Stimulated activated CD4-positive, alpha-beta T cell treated with anti-CD3 and anti-CD28 coated beads, Interleukin-1b, Interleukin-23, amount 100 ng/mL, for 1 hour (primary cell): ENCODE measurements at places on chromosomes 12 and 14.

GRCh38 chr14:55848964-55849363, 269.0 kb downstream of the KTN1 start:
- no peak for DNase-seq

- no peak for DNase-seq
Observed at GRCh38 chr14:50122291-50122690, 5.9 kb upstream of the VCPKMT start.

DNA sequence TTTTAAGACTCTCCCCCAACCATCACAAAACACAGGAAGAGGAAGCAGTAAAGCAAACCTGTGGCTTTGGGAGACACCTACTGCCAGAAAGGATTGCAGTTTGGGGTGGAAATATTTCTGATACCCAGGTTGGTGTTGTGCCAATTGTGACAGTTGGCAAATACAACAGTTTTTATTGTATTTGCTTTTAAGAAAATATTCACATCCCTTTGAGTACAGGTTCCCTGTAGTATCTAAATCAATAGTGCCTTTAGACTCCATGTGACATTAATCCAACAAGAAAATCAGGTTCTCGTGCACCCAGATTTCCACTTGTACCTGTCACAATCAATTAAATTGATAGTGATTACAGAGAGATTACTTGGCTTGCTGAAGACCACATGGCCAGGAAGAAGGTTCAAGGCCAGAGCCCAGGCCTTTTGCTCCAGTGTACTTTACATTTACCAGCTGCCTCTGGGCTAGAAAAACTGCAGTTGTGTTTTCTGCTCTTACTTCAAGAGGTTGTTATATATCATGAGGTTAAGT, 361.2 kb downstream of the ATP23 start:
- DNase-seq, result no peak

DNA sequence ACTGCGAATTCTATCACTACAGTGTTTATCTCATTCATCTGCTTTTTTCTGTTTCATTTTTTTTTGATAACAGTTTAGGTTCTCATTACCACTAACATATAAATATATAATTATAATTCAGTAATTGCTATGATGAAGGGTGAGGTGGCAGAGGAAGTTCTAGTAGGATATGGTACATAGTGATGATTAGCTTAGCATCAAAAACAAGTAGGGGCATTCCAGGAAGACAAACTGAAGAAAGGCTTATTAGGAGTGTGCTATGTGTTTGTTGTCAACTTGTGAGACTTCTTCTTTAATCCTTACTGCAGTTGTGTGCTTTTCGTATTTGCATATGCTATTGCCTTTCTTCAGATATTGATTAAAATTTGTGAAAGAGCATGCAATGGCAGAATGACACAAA, 20.6 kb downstream of the FUT8 start:
- no peak for DNase-seq

GRCh38 chr12:110679201-110679600, 9.7 kb downstream of the HVCN1 start:
- no peak for DNase-seq

GRCh38 chr12:52204931-52205505, 13.2 kb upstream of the KRT80 start:
- DNase-seq, result no peak

GRCh38 chr14:102239231-102239630, 65.7 kb downstream of the MOK start:
- DNase-seq, result no peak

DNA sequence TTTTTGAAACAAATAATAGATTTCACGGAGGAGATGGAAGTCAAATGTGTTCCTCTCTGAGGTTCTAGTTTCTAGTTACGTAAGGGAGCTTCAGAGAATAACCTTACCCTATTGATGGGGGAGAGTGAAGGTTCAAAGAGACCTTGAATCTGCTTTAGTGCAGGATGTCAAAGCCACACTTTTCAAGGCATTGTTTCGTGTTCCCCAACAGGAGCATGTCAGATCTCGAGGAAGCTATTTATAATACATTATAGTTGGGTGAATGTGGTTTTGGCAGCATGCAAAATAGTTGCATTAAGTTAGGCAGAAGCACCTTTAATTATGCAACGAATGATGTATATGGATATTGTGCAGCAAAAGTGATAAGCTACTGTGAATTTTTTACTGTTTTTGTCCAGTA, 614.9 kb downstream of the SLC16A7 start:
- no peak for DNase-seq

- DNase-seq, result no peak
Observed at GRCh38 chr14:100222224-100223093, 16.5 kb upstream of the YY1 start.

GRCh38 chr14:70646705-70647104, 5.0 kb downstream of the TTC9 start:
- DNase-seq, result no peak

DNA sequence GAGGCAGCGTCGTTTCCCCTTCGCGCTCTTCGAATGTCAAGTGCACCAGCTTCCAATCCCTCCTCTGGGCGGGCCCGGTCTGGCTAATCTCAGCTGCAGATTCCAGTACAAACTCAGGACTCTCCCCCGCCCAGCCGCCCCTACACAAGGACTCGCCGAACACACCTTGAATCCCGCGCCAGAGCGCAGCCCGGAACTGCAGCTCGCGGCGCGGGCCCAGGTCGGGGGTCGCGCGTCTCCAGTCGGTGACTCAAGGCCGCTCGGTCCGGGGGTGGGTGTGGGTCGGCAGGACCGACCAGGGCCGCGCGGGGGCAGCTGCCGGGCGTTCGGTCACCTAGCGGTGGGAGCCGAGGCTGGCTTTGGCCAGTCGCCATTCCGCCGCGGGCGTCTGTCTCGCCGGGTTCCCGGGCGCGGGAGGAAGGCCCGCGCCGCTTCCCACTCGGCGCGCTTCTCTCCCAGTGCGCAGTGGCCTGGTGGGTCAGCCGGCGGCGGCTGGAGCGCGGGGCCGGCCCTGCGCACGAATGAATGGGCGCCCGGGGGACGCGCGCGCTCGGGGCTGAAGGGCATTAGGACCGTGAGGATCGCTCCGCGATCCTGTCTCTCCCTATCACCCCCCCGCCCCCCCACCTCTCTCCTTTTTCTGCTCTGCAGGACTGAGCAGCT, at the start of gene GALNT16:
Gene GALNT16, plus strand, starts transcription at position 632 of the 663 bp plus-strand sequence. CDS start 133 bp downstream, outside the sequence.
- DNase-seq, result no peak

DNA sequence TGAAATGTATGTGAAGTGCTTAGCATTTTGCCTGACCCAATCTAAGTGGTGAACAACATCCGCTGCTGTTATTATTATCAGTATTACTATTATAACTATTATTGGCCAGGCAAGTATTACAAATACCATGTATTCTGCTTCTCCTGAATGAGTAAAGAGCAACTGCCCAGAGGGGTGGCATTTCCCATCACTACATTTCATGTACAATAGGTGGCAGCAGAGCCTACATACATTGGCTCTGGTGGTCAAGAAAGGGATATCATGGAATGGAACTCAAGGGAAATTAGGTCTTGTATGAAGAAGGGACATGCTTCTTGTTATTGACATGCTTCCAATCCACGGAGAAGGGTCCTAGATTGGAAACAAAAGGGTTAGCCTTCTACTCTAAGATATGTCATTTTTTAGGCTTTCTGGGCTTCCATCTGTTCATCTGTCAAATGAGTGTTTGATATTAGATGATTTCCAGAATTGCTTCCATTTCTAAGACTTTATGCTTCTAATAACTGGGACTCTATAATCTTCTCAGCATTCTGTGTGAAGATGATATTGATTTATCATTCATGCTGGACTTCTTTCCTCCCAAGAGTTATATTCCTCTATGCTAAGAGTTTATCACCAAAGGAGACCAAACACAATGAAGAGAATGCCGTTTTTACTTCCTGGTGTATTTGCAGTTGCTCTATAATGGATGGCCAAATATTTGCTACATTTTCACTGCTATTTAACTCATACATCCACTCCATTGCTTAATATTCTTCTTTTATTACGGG, 239.1 kb downstream of the SSPN start:
- no peak for DNase-seq

- no peak for DNase-seq
Observed at GRCh38 chr12:20492251-20492760, 124.0 kb downstream of the PDE3A start.

GRCh38 chr12:123064885-123065619, 84.6 kb downstream of the ARL6IP4 start:
- DNase-seq, result no peak

DNA sequence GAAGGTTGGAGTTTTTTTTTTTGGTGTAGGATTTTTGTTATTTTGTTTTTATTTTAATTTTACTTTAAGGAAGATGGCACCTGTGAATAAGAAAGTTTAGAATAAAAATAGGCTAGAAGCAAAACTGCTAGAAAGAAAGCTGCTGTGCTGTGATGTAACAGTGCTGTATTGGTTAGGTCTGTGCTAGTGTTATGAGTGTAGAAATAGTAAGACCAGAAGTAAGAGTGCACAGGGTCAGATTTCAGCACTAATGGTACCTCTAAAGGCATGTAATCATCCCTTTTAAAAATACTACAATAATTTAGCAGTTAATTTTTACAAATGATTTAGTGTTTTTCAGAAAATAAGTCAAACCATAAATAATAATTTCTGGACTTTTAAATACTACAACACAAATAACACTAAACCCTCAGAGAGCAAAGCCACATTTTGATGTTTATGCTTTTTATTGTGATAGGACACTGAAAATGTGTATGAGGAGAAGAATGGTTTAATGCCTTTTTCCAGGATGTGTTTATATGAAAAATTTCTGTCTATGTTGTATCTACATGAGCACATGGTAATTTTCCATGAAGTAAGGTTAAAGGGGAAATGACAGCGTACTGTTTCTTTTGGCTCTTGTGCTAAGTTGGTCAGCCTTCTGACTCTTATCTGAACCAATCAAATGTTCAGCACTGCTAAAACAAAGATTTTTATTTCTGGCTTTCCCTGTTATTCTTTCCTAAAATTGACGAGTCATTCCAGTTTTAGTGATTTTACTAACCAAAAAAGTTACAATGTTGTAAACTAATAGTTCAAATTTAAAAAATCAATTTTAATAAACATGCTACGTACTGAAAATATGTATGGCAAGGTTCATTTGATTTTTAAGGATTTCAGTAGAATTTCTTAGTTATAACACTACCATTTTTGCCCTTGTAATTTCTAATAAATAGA, 96.1 kb downstream of the PPHLN1 start:
- DNase-seq, result no peak

- no peak for DNase-seq
Observed at GRCh38 chr12:85182699-85183098, 97.3 kb upstream of the ALX1 start.

DNA sequence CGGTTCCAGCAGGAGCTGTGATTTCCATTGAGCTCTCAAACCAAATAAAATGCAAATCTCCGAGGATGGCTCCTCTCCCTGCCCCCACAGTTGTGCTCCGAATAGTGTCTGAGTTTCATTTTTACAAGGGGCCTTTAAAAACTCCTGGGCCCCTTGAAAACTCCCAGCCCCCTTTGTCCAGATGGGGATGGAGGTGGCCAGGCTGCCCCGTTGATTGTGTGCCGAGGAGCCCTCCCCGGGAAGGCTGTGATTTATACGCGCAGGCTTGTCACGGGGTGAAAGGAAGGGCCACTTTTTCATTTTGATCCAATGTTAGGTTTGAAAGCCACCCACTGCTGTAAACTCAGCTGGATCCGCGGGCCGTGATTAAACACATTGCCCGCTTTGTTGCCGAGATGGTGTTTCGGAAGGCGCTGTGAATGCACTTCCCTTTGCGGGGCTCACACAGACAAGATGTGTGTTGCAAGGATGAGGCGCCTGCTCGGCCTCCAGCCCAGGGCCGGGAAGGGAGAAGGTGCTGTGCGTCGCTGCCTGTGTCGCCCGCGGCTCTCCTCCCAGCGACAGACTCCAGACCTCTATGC, 98.8 kb downstream of the TMEM132C start:
- no peak for DNase-seq

- no peak for DNase-seq
Observed at GRCh38 chr14:86683561-86683960, 1153.6 kb downstream of the FLRT2 start.

DNA sequence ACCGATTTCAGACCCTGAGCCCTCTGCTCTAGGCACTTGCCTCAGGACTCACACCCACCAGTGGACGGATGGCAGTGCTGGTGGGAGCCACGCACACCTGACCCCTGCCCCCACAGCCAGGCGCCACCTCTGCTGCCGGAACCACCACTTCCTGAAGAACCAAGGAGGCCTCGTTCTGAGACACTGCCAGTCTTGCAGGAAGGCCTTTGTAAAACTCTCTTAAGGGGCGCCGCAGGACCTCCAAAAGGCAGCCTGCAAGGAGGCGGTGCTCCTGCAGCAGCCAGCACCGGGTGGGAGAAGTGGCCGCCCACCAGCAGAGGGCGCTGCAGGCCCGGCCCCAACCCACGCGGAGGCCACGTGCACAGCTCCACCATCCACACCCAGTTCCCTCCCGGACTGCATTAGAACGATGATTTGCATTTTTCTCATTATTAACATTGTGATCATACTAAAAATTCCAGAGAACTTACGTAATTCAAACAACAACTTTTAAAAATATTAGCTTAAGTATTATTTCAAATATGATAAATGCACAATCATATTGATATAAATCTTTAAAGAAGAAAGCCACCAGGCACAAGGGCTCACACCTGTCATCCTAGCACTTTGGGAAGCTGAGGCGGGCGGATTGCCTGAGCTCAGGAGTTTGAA, 12.8 kb downstream of the STX2 start:
- DNase-seq, result peak; percentile 51

DNA sequence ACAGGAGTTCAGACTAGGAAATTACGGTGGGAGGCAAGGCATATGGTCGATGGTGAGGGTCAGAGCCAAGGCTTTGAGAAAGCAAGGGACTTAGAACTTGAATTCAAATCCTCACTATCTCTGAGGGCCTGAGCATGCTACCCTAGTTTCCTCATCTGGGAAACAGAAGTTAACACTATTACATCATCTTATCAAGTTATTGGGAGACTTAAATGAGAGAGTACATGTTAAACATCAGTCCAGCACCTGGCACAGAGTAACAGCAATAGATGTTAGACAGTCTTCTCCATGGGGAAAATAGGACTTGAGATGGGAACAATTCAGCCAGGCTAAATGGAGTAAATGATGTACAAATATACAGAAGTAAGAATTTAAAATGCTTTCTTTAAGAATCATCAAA, 38.5 kb downstream of the SLC38A1 start:
- DNase-seq, result no peak

- no peak for DNase-seq
Observed at GRCh38 chr12:132835076-132836025, 6.7 kb upstream of the GOLGA3 start.

DNA sequence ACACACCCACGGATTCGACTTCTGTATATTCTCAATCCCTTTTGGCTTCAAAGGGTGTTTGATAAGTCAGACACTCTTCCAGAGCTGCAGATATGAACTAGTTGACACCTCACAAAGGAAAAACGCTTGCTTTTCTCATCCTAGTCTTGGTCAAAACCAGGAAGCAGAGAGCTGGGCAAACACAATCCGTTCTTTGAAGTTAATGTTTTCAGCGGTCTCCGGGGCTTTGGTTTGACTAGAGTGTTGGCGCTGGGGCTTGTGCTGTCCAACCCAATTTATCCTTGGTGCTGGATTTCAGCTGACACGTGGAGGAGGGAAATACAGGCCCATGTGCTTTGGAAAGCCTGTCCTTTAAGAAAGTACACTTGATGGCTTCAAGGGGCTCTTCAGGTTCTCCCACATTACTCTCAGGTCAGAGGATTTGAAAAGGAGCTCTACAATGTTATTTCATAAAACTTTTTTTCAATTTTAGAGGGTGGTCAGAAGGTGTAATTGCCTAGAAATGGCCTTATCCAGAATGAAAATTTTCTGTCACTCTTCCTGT, 985.8 kb downstream of the VRK1 start:
- no peak for DNase-seq
